Cerebellar nuclear complex (tissue), 1 donor: ENCODE measurements at places on chromosomes 12 and 14.
A peak's percentile ranks its signal among the peaks of the same experiment; 100 is the strongest.

GRCh38 chr14:64970776-64971477, 1.2 kb downstream of the RAB15 start:
- peak; percentile 9 for DNase-seq

DNA sequence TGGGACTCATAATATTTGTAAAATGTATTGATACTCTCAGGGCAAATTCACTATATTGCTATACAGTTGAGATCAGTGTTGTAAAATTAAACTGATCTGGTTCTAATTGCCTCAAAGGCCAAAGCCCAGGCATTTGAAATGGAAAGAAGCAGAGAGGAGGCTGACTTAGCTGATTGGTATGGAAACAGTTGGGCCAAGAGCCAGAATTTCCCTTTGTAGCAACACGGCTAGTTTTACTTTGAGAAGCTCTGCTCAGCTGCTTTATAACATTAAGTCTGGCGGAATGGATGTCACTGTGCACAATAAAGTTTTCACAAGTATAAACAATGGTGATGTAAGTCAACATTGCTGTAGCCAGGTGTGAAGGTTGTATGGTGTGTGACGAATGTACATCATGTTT, 186.4 kb downstream of the MSRB3 start:
- no peak for DNase-seq

GRCh38 chr12:100974747-100975146, 180.2 kb downstream of the ANO4 start:
- no peak for DNase-seq

DNA sequence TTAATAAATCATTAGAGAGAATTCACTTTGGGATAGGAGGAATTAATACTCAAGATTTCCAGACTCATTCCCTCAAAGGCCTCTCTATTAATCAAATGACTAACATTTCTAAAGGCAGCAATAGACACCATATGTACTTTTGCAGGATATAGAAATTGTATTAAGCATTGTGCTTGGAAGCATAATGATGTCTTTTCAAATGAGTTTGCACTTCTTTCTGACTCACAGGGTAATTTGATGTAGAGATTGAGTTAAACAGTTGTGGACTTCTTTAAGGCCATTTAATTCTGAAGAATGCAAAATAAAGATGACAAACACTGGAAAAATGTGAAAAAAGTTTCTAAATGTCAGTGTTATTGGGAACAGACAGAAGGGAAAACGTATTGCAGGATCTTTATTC, 63.4 kb upstream of the CSRP2 start:
- no peak for DNase-seq

GRCh38 chr14:98591161-98591560, 680.8 kb downstream of the BCL11B start:
- peak; percentile 33 for DNase-seq

GRCh38 chr12:18690653-18691052, 47.2 kb downstream of the PLCZ1 start:
- DNase-seq: no peak

DNA sequence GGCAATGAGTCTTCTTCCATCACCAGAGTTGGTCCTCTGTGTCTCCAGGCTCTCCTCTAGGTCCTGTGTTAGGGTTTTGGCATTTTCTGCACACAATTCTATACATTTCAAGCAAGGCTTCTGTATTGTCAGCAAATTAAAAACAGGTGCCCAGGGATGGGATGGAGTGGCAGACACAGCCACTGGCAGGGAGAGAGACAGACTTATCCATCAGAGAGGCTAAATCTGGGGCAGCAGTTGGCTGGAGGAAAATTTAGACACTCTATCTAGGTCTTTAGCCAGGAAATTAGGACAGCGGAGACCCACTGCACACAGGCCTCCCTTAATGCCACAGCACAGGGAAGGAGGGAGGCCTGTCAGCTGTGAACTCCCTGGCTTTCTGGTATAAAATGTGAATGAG, 20.2 kb downstream of the PLEKHD1 start:
- DNase-seq: peak; percentile 21

- no peak for DNase-seq
These were observed 266.9 kb downstream of the NOVA1 start for GRCh38 chr14:26330982-26331381.

DNA sequence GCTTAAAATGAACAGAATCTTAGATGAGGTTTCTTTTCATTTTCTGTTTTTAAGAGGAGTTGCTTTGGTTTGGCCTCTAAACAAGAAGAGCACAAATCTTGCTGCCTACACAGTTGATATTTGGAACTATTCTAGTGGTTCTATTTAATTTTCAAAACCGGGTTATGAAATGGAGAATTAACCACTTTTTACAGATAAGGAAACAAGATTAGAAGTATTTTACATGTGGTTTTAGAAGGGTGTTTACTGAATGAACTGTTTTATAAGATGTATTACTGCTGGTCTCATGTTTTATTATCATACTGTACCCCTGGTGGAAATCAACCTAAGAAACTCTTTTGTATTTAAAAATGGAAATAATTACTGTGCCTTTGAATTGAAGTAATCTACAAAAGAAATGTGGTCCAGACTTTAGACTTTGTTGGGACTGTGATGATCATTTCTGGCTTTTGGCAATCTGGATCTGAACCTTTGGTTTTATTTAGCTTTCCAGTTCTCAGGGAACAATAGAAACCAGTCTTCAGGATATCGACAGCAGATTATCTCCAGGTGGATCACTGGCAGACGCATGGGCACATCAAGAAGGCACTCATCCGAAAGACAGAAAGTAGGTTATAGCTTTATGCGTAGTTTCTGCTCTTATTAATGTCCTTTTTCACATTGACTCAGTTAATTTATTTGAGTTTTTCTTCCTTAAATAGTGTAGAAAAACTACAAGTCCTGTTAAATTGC, 43.2 kb downstream of the TBK1 start:
- no peak for DNase-seq

DNA sequence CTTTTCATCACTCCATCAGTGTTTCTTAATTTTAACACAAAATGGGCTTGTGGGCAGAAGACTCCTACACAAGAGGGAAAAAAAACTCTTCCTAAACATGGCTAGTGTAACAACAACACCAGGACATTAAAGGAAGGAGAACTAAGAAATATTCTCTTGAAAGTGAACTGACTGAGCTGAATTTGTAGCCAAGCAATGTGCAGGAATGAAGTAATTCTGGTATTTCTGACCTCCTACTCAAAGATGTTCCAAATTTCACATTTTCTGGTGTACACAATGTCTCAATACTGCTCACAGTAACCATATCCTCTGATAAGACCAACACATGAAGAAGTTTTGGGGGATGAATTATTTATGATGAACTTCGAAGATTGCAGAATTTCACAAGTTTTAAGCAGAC, 357.3 kb downstream of the DUSP6 start:
- no peak for DNase-seq

GRCh38 chr14:65206448-65207096, 104.3 kb upstream of the MAX start:
- no peak for DNase-seq

DNA sequence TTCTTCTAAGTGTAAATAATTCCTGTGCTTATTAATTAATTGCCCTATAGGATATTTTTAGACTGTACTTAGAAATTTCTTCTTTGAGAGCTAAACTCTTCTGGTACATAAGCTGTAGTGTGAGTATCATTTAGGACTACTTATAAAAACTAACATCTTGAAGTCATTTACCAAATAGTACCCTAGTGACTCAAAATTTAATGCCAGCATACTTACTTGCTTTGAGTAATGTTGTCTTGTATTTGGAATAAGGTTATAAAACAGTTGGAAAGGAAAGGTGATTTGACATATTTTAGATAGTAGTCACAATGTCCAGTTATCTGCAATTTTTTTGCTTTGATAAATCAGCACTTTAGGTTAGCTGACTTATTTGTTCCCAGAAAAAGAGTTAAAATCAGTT, 39.1 kb downstream of the SPATA7 start:
- DNase-seq: no peak

GRCh38 chr12:497501-498160, 37.9 kb downstream of the B4GALNT3 start:
- no peak for DNase-seq

DNA sequence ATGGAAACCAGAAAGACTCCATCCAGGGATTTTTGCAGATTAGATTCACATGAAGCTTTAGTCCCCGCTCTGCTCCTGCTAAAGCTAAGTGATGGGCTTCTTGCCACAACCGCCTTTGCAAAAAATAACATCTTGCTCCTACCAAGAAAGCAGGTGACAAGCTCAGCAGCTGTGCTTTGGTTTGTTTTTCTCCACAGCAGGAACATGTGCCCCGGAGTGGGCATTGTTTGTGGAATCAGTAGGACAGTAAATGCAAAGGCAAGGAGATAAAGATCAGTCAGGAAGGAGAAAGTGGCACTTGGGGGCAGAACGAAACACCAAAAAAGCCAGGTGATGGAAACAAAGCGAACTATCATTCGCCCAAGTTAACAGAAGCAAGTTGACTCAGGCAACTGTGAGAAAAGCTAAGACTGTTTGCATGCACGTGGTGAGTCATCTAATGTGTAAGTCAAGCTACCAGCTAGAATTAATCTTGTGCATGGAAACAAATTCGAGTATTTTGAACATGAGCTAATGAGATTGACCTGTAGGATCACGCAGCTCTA, 165.5 kb upstream of the PLXNC1 start:
- no peak for DNase-seq

DNA sequence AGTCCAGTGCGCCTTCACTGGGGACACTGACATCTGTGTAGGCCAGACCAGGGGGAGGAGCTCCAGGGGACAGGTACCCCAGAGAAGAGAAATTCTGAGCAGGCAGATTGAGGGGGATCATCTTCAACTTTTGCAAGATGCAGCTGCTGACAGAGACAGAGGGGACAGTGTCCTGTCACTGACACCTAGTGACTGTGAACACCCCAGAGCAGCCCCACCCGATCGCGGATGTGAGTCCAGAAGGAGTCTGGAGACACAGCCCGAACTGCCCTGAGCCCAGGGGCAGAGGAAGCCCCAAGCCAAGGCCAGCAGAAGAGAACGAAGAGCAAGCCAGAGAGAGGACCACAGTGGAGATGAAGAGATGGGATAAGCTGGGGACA, 21.7 kb upstream of the LRTM2 start:
- no peak for DNase-seq

DNA sequence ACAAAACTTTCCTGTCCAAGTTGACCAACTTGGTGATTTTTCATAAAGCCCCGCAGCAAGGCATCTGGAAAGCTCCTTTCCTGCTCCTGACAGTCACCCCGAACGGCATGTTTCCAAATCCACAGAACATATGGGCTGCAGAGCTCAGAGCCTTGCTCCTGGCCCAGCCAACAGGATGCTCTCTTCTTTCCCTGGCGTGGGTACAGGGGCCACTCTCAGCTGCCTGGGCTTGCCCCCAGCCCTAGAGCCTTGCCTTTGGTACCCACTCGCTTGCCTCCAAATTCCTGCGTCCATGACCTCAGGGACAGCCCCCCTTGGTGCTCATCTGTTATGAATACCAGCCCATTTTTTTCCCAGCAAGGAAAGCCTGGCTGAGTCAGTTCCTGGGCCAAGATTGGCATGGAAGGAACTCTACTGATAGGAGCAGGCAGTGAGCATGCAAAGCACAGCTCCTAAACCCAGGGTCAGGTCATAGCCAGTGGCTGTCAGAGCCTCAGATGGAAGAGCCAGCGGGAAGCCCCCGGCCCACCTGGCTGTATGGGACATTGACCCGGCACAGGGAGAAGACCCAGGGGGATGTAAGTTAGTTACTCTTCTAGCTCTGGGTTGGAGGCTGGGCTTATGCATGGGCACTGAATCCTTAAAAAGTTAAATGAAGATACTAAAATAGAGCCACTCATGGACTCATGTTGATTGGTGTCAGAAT, 105.3 kb upstream of the RTL1 start:
- no peak for DNase-seq

- DNase-seq: no peak
These were observed 32.6 kb upstream of the PLEKHG3 start for GRCh38 chr14:64671591-64671990.

DNA sequence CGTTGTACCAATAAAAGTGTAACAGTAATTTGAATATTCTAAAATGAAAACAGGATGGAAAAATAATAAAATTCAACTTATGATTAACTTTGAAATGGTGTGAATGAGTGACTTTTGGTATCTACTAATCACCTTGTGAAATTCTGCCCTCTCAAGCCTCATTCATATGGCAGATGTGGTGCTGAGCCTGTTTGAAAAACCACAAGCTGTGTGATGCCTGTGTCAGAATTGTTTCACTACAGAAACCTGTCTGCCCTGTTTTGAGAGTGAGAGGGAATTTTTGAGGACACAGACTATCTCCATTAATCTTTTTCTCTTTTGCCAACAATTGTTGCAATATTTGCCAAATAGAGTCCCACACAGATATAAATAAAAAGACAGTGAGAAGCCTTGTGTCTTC, 3.9 kb upstream of the RNU6-7 start:
- no peak for DNase-seq

DNA sequence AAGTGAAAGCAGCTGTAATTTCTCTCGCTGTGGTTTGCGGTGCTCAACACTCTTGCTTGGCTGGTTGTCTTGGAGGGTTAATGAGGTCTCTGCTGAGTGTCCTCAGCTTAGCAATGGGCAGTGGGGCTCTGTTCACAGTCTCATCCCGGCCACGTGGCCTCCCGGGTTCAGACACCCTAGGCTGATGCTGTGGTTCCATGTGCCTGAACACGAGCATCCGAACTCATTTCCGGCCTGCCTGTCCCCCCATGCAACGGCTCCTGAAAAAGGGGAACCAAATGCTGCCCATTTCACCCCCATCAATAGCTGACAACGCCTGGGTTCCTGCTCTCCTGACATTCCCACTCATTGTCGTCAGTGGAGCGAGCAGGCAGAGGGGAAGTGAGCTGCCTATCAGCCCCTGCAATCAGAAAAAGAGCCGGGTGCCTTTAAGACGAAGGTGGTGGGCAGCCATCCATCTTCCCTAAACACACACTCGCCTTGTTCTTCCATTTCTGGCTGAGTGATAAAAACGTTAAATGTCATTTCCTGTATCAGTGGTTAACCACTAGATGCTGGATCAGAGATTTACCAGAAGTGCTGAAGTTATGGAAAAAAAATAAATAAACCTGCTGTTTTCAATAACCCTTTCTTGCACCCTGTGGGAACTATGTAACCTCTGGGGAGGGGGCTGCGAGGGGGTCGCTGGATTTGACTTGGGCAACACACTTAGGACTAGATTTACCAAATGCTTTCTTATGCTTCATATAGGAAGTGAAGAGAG, 60.3 kb upstream of the BCL2L14 start:
- no peak for DNase-seq

GRCh38 chr12:107318806-107319532, 225.6 kb upstream of the CRY1 start:
- no peak for DNase-seq

GRCh38 chr12:120323772-120324171, 3.8 kb downstream of the PLA2G1B start:
- DNase-seq: no peak

- no peak for DNase-seq
These were observed at the start of gene HOXC4 for GRCh38 chr12:54053751-54054741. Gene HOXC4, plus strand, starts transcription at chr12:54053835. Its CDS starts 88 bp downstream, at chr12:54053923.

- no peak for DNase-seq
These were observed 94.3 kb downstream of the RGS6 start for GRCh38 chr14:72026536-72026935.
